ENCODE measurements at places on chromosomes 12 and 14.

DNA sequence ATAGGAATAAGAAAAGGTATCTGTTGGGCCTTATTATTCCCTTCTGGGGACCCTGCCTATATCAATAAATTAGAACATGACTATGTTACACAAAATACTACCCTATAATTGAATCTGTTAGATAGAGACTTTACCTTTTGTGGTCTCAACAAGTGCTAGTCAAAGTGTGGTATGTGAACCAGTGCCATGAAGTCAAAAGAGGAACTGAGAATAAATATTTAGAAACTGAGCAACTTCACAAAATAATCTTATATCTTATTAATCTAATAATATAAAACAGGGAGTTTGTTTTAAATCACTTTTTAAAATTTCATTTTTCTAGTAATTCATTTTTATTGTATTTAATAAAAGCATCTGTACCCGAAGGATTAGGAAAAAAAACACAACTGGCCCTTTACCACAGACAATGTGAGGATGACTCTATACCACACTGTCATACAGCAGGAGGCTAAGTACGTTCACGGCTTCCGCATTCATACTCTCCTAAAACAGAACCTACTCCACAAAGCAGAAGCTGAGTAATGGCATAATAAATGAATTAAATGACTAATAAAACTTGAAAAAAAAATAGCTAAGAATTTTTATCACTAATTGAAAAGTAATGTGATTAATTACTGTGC lies 42.1 kb downstream of the SEC23A start:
- no peak for DNase-seq

GRCh38 chr12:11510671-11511070 lies 115.3 kb upstream of the PRB2 start:
- DNase-seq: no peak

DNA sequence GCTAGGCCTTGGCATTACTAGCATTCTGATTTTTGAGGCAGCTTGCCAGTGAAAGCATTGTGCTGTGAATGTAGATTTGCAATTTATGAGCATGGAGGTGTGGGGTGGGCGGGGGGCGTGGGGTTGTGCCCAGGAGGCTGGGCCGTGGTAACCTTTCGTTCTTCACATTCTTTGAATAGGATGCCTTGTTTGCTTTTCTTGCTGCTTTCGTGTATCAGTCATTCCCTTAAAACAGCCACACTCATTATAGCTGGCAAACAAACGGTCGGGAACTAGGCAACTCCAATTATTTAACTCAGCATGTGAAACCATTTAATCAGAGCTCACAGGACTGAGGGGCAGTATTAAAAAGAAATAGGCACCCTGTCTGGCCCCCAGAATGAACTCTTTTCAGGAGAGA lies 115.9 kb upstream of the PELI2 start:
- DNase-seq: no peak

DNA sequence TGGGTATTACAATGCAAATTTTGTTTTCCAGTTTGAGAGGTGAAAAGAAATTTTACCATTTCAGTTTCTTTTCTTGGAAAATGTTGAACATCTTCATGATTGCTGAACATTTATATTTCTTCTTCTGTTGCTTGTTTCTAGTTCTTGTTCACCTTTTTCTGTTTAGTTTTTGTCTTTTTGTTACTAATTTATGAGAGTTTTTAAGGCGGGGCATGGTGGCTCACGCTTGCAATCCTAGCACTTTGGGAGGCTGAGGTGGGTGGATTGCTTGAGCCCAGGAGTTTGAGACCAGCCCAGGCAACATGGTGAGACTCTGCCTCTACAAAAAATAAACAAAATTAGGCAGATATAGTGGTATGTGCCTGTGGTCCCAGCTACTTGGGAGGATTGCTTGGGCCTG lies 10.7 kb downstream of the KIF5A start:
- no peak for DNase-seq

DNA sequence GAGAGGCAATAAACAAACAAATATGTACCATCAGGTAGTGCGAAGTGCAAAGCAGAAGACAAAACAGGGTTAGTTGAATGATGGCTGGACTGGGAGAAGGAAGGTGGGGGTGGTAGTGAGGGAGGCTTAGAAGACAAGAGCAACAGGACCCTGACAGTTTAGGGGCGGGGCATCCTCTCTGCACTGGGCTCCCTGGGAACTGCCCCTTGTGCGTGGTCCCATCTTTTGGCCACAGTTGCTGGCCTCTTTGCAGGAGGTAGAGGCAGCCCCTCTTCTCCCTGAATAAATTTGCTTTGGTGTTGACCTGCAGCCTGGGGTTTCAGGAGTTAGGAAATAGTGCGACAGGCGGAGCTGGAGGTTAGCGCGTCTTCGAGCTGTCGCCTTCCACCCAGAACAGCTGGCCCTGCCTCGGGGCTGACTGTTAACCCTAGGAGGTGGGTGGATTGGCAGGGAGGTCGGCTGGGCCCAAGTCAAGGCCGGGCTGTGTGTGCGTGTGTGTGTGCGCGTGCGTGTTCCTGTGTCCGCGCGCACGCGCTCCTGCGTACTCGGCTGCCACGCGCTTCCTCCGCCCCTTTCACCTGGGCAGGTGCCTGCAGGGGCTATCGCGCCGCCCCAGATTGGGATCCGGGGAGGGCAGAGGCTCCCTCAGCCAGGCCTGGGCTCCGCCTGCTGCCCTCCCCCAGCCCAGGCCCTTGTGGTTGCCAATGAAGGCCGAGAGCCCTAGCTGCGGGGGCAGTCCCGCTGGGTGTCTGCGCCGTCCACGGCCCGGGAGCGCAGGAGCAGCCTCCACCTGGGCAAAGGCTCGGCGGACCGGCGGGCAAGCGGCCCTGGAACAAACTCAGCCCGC lies 180.8 kb downstream of the ADCK1 start:
- DNase-seq: peak; percentile 53

GRCh38 chr14:30020271-30020670 lies 92.6 kb upstream of the PRKD1 start:
- DNase-seq: no peak

GRCh38 chr14:99852578-99852977 lies 59.4 kb downstream of the EML1 start:
- no peak for DNase-seq

- no peak for DNase-seq
Observed at GRCh38 chr14:72308967-72309485, 376.8 kb downstream of the RGS6 start.

DNA sequence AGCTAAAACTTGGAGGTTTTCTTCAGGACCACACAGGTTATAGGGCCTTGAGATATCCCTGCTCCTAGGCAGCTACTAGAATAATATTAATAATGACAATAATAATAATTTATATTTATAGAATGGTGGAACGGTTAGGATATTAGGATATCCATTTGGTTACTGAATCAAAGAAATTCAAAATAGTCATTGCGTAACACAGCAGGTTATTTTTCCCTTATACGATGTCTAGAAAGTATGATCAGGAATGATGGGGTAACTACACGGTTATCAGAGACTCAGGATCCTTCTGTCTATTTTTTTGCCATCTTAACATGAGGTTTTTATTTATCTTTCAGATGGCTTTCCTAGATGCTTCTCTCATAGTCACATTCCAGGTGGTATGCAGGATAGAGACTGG lies 39.0 kb downstream of the NEUROD4 start:
- DNase-seq: no peak

- no peak for DNase-seq
Observed at GRCh38 chr12:42615006-42615405, 25.5 kb upstream of the PRICKLE1 start.

DNA sequence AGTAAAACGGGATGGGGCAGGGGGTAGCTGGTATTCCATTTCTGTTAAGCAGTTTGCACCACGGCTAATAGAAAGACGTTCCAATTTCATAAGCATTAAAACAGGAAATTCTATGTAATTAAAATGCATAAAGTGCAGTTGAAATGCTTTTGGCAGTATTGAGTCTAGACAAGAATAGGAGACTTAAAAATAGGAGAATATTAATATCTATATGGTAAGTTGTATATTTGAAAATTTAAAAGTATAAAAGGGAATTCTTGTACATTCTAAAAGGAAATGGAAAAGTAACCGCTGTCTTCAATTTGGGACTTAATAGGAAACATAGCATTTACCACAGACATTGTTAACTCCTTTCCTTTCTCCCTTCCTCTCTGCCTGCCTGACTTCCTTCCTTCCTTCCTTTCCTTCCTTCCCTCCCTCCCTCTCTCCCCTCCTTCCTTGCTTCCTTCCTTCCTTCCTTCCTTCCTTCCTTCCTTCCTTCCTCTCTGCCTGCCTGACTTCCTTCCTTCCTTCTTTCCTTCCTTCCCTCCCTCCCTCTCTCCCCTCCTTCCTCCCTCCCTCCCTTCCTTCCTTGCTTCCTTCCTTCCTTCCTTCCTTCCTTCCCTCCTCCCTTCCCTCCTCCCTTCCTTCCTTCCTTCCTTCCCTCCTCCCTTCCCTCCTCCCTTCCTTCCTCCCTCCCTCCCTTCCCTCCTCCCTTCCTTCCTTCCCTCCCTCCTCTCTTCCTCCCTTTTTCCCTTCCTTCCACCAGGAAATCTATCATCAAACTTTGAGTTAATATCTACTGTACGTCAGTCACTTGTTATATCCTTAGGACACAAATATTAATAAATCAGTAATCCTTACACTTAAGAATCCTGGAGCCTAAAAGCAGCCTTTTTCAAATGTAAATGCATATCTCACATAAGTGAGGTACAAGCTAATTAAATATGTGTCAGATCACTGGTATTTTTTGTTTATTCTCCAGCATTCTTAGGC lies 1049.3 kb downstream of the GALC start:
- no peak for DNase-seq

- DNase-seq: no peak
Observed at GRCh38 chr14:75944607-75945241, 37.1 kb downstream of the TGFB3 start.

GRCh38 chr12:85626001-85626783 lies 210.0 kb downstream of the RASSF9 start:
- no peak for DNase-seq

GRCh38 chr14:72907886-72908285 lies 14.0 kb upstream of the DPF3 start:
- DNase-seq: no peak

DNA sequence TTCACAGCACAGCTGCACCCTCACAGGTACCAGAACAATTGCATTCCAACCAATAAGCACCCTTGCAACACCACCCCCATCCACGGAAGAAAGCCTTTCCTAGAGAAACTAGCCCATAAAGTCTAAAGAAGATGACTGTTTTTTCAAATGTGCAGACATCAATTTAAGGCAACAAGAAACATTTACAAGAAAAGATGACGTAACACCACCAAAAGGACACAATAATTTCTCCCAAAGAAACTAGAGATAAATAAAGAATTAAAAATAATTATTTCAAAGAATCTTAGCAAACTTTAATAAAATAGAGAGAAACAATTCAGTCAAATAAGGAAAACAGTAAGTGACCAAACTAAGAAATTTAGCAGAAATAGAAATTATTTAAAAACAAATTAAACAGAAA lies 352.3 kb upstream of the ATXN7L3B start:
- no peak for DNase-seq

GRCh38 chr14:52741865-52742264 lies 11.9 kb downstream of the STYX start:
- DNase-seq: no peak

DNA sequence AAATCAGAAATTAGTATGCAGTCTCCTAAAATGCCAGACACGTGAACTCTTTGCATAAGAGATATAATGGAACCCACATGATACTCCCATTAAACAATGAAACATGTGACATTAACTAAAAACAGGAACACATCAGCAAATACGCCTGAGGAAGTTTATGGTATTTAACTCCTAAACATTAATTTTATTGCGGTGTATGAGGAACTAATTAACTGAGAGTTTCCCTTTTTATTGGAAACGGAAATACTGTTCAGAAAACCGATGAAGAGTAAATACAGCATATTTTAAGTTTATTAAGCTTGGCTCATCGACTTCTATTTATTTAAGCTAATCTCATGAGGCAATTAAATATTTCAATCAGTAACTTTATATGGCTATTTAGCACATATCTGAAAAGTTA lies 290.3 kb downstream of the SOX5 start:
- DNase-seq: no peak

DNA sequence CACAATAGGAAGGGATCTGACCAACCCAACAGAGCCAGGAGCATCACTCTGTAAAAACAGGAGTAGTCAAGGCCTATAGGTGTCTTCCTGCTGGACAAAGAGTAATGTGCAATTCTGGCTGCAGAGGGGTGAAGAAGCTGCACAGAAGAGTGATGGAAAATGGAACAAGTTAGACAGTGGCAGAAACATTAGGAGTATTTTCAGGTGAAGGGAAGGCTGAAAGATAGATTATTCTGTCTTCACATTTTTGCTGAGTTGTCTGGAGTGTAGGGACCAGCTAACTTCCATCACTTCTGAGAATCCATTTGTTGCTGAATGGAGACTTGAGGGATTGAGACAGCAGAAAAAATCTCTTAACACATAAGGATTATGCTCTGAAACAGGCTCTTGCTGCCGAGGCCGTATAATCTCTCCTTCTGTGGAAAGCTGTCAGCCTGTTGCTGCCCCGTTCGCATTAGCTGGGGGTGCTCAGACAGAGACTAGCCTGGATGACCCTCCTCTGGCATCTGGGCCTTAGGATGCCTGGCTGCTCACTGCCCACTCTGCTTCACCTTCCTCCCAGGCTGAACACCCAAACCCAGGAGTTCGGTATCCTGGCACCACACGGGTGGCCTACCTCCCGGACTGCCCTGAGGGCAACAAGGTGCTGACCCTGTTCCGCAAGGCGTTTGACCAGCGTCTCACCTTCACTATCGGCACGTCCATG lies 3.1 kb upstream of the ARHGEF25 start:
- DNase-seq: no peak

- no peak for DNase-seq
Observed at GRCh38 chr12:94570161-94570560, 80.2 kb downstream of the TMCC3 start.

DNA sequence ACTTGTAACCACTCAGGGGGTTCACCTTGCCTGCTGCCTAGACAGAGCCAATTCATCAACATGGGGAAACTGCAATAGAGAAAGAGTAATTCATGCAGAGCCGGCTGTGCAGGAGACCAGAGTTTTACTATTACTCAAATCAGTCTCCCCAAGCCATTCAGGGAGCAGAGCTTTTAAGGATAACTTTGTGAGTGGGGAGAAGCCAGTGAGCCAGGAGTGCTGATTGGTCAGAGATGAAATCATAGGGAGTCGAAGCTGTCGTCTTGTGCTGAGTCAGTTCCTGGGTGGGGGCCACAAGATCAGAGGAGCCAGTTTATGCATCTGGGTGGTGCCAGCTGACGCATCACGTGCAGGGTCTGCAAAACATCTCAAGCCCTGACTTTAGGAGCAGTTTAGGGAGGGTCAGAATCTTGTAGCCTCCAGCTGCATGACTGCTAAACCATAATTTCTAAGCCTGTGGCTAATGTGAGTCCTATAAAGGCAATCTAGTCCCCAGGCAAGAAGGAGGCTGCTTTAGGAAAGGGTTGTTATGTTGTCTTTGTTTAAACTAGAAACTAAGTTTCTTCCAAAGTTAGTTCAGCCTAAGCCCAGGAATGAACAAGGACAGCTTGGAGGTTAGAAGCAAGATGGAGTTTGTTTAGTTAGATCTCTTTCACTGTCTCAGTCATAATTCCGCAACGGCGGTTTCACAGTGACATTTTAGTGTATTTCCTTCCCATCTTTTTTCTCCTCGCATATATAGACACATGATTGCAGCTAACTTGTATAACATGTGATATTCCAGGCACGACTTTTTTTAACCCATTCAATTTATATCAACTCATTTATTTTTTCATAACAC lies 68.9 kb upstream of the NCOR2 start:
- DNase-seq: no peak

Measured in left lung (tissue), 14 donors.